ENCODE measurements at places on chromosomes 2 and 18.

DNA sequence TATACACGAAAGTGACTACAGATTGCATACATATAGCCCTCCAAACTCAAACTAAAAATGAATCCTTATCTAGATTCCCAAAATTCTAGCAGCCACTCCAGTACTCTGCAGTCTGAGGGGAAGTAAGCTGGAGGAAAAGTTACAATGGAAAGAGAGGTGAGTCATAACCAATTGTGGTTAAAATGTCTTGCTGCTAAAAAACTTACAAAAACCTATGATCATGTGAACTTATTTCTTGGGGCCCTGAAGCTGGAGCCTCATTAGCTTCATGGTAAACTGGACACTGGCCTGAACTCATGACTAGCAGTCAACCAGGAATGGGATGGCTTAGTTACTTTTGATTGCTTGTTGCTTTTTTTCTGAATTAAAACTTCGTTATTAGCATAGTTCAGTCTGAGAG, 175.9 kb downstream of the SLC4A3 start:
- no peak for DNase-seq

GRCh38 chr18:69908838-69909237, 38.8 kb downstream of the CD226 start:
- no peak for DNase-seq

DNA sequence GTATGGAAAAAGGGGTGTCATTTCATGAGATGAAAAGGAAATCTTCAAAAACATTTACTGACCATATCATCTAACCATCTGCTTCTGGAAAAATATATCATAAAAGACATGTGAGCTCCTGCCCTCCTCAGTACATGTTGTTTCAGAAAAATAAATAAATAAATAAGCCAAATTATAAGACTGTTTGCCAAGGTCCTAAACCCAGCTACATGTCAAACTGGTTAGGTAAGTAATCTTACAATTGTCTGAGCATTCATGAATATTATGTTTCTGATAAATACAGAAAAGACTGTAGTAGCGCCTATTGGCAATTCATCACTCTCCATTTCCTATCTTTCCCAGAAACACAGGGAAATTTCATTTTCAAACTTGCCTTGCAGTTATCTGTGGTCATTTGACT, 138.9 kb upstream of the SETBP1 start:
- no peak for DNase-seq

- DNase-seq = no peak
These were observed 29.9 kb downstream of the PTPN18 start for GRCh38 chr2:130385709-130386108.

- DNase-seq = no peak
These were observed 600.7 kb upstream of the ID2 start for GRCh38 chr2:8081130-8081529.

DNA sequence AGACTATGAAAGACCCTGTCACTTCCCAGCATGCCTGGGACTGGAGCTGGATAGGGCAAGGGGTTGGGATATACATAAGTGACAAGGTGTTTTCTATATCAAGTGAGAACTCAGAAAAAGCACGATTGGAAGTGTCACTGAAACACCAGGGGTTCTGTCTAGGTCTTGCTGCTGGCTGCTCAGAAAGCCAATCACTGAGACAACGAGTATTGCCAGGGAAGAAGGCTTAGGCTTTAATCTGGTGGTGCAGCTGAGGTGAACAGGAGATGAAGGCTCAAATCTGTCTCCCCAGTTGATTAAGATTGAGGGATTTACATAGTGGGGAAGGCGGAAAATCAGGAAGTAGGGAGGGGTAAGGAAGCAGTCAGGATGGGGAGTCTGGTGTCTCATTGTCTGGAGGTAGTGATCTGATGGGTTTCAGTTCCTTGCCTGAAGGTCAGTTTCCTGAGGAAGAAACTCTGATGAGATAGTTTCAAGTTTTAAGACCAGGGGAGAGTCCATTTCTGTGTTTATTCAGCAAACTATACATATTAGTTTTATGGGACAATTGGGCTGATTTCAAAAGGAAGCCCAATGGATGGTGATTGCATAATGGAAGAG, 3.5 kb upstream of the C2orf74 start:
- DNase-seq = no peak

GRCh38 chr2:72778410-72778809, 47.4 kb downstream of the EXOC6B start:
- no peak for DNase-seq

DNA sequence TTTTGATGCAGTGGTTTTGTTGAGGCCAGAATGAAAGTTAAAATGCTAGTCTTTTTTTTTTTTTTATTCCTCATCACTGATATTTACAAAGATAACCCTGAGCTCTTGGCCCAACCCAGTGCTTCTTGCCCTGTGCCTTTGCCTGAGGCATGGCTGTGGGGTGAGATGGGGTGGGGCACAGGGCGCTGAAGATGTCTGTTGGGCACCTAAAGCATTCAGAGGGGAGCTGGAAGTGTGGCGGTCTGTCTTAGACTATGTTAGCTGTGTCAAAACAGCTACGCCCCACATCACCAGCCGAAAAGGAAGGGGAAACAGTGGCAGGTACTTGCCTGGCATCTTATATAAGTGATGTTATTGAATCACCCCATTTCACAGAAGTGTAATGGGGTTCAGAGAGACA, 20.7 kb downstream of the TOGARAM2 start:
- DNase-seq = no peak

GRCh38 chr2:219423652-219424377, 5.6 kb downstream of the DES start:
- no peak for DNase-seq

DNA sequence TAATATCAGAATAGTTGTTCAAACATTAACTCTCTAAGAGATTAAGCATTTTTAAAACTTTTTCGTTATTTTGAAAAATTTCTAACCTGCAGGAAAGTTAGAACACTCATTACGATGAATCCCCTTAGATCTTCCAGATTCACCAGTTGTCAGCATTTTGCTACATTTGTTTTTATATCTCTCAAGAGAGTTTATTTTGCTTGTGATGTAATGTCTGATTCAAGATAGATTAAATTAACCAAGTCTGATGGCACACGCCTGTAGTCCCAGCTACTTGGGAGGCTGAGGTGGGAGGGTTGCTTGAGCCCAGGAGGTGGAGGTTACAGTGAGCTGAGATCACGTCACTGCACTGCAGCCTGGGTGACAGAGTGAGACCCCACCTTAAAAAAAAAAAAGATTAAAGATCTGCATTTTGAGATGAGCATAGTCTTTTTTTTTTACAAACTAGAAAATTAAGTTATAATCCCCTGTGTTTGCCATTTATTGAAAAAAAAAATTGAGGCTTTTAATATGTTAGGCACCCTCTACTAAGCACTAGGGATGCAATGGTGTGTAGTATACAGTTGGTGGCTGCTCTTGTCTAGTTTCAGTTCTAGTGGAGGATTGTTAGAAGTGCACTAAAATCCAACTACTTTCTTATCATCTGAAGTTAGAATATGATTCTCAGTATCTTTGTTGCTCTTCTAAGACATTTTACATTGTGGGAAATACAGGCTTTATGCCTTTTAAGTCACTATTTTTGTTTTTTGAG, 20.9 kb downstream of the RAB10 start:
- DNase-seq = no peak

DNA sequence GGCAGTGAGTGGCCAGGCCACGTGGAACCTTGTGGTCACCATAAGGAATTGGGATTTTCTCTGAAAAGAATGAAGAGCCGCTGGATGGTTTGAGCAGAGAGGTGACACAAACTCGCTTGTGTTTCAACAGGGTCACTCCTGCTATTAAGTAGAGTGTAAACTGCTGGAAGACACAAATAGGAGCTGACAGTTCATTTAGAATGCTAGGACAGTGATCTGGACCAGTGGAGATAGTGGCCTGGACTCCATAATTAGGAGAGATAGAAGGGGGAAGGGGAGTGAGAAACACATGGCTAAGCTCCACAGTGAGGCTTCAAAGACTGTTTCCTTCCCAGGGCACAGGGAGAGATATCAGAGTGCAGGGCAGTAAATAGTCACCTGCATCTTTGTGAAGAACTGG, 381.1 kb upstream of the ST6GAL2 start:
- no peak for DNase-seq

All from HCT116 (cell line).